B cell (primary cell): ENCODE measurements at places on chromosomes 4 and X.
A peak's percentile ranks its signal among the peaks of the same experiment; 100 is the strongest.

- DNase-seq: no peak
Measured at GRCh38 chr4:26133840-26134239, 187.0 kb upstream of the RBPJ start.

GRCh38 chr4:11698846-11699590, 270.3 kb upstream of the HS3ST1 start:
- no peak for DNase-seq

GRCh38 chr4:12633053-12633651, 851.0 kb downstream of the RAB28 start:
- DNase-seq: peak; percentile 74

- no peak for DNase-seq
Measured at GRCh38 chr4:155607481-155607880, 59.2 kb upstream of the GUCY1A1 start.

DNA sequence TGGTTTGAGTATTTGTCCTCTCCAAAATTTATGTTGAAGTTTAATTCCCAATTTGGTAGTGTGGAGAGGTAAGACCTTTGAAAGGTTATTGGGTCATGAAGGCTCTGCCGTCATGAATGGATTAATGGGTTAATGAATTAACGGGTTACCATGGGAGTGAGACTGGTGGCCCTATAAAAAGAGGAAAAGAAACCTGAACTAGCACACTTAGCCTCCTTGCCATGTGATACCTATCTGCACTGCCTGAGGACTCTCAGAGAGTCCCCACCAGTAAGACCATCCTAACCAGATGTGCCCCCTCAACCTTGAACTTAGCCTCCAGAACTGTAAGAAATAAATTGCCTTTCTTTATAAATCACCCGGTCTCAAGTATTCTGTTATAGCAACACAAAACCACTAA, 39.3 kb downstream of the PAGE1 start:
- DNase-seq: no peak

GRCh38 chrX:7316280-7316679, 168.3 kb upstream of the PUDP start:
- DNase-seq: no peak

- no peak for DNase-seq
Measured at GRCh38 chr4:8706216-8707044, 113.9 kb downstream of the CPZ start.

DNA sequence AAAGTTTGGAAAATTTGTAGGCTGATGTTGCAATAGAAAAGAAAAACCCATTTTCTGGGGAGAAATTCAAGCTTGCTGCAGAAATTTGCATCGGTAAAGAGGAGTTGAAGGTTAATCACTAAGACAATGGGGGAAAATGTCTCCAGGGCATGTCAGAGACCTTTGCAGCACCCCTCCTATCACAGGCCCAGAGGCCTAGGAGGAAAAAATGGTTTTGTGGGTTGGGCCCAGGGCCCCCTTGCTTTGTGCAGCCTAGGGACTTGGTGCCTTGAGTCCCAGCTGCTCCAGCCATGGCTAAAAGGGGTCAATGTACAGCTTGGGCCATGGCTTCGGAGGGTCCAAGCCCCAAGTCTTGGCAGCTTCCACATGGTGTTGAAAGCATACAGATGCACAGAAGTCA, 17.8 kb downstream of the TMSB15A start:
- DNase-seq: no peak

- DNase-seq: no peak
Measured at GRCh38 chrX:13923289-13923688, 106.4 kb upstream of the GPM6B start.

- peak; percentile 56 for DNase-seq
Measured at GRCh38 chr4:2570551-2571222, 34.2 kb downstream of the FAM193A start.

GRCh38 chr4:6529021-6529420, 46.0 kb upstream of the MAN2B2 start:
- no peak for DNase-seq

GRCh38 chr4:83151651-83152050, 37.1 kb upstream of the PLAC8 start:
- no peak for DNase-seq

DNA sequence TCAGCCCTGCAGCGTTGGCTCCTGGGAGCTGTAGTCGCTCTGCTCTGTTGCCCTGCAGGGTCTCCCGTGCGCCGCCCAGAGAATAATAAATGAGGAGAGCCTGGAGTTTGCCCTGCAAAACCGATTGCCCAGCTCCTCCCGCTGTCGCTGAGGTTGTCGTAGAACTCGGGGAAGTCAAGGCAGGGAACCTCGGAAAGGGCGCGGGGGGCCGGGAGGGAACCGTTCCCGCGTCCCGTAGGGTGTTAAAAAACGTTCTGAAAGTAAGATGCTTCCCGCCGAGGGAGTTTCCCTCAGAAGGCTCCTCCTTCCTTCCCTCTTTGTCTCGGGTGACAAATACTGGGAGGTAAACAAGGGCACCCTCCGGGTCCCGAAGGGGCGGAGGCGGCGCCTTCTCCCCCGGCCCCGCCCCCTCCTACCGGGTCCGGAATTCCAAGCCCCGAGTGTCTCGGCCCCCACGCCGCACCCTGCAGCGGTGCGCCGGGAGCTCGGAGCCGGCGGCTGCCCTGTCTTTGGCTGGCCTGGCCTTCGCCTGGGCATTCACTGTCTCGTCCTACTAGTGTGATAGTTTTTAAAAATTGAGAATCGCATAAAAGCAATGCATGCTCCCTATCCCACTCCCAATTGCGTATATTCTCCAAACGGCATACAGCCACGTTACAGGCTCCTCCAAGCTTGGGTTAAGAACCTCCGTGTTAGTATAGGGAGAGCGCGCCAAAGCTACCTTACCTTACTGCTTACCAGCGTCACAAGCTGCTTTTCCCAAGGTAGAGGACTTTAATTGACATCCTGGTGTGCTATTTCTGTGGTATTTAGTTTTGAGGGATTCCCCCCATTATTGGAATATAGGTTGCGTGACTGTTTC, 964 bp upstream of the HMGB2 start:
- DNase-seq: no peak

- DNase-seq: no peak
Measured at GRCh38 chr4:163385466-163385865, 41.8 kb downstream of the NPY5R start.

GRCh38 chr4:19438233-19438632, 813.5 kb upstream of the SLIT2 start:
- no peak for DNase-seq

DNA sequence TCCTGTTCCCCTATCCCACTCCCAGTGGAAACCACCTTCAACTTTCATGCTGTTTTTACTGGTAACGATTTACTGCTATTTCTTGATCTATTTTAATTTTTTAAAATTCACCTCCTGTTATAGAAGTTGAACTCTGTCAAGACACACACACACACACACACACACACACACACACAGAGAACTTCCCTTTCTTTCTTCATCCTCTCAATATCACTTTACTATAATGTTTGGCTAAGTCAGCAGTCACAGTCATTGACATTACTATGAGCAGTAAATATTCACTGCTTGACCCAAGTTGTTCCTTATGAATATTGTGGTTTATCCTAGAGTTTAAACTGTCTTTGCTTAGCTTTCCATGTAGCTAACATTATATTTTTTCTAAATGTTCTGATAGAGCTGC, 24.0 kb upstream of the SGMS2 start:
- DNase-seq: no peak

DNA sequence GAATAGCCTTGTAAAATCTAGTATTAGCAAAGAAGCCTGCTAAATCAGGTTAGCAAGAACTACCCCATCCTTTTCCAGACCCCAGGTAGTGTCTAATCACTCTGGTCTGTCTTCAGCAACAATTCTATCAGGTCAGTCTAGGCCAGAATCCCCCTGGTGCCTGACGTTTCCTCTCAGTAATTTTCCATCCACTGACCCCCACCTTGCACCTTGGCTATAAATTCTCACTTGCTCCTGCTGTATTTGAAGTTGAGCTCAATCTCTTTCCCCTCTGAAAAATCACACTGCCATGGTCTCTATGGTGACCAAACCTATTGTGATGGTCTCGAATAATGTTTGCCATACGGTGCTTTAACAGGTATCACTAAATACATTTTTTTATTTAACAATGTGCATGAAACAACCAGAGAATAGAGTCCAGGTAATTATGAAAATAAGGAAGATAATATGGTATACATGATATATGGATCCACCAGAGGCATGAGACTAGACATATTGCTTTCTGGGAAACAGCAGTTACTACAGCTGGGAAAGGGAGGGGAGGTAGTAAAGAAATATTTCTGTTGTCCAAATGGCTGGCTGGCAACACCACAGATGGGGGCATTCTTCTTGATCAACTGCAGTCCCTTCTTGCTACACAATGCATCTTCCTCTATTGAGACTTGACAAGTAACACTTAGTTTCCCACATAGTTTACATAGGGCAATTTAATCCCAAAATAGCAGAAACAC, 33.8 kb downstream of the CXCL1 start:
- no peak for DNase-seq

GRCh38 chr4:170089274-170089667, 485 bp downstream of the AADAT start:
- peak; percentile 2 for DNase-seq

DNA sequence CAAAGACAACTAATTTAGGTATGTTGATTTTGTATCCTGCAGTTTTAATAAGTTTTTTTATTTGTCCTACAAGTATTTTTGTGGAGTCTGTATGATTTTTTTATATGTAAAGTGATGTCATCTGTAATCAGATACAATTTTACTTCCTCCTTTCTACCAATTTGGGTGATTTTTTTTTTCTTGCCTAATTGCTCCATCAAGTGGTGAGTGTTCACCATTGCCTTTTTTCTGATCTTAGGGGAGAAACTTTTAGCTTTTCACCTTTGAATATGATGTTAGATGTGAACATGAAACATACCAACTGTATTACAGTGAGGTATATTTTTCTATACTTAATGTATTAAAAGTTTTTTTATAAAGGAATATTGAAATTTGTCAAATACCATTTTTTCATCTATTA, 362.3 kb downstream of the PABPC4L start:
- no peak for DNase-seq

DNA sequence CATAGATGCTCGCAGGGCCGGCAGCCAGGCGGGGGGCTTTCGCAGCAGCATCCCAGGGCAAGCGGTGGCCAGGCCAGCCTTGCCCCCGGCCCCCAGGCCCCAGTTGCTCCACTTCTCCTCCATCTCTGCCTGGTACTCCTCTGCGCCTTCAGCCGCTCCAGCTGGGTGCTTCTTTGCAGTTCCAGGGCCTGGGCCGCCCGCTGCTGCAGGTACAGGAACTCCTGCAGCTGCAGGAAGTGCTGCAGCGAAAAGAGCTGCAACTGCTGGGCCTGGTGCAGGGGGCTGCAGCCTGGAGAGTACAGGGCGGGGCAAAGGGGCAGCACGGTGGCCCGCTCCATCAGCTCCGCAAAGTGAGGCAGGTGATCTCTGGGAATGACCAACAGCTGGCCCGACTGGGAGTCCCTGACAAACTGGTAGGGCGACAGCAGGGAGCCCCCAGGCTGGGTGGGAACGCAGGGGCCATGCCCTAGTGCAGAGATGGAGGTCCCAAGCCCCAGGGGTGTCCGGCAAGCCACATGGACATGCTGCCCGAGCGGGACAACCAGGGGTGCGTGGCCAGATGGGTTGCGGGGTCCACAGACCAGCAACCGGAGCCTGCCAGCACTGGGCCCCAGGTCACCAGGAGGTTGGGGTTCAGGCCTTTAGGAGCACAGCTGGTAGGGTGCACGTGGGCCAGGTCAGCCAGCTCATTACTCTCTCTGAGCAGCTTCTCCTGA, 75.9 kb upstream of the UCP1 start:
- DNase-seq: no peak

GRCh38 chrX:150648296-150648940, 44.8 kb upstream of the MTMR1 start:
- no peak for DNase-seq

GRCh38 chr4:152138451-152138850, 377.6 kb upstream of the GATB start:
- DNase-seq: no peak

DNA sequence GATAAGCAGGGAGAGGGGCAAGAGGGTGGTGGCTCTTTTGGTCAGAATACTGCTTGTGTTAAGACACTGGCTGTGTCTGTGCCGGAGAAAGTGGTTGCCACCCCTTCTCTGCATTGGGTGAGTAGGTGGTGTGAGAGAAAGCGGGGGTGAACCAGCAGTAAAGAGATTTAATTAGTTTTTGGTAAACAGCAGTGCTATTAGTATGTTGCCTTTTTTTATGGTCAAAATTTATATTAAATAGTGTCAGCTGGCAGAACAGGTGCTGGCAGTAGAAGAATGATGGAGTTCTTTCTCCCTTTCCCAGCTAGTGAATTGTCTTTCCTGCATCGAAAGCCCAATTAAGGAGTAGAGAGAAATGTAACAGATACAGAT, 181.6 kb downstream of the LARP7 start:
- DNase-seq: no peak

DNA sequence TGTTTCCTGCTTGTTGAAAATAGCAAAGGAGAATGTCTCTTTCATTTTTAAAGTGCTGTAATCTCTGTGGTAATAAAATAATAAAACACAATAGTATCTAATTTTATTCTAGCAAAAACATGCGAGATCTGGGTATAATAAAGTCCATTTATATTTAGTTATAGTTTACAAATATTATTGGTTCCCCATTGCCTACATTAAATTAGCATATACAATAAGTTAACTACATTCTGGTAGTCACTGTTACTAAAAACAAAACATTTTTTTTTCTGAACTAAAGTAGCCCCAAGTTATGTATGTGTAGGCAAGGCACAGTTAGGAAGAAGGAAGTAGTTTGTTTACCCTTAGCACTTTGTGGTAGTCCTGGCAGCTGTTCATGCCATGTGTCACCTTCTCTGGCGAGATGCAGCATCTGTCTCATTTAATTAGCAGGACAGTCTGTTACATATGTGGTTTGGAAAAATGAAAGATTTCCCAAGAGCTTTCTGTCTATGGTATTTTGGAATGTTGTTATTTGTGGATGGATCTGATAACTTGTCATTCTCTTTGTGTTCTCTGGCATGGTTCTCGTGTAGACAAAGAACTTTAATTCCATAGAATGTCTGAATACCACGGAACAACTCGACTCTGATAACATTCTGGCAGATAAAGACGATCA, 231.3 kb upstream of the PITX2 start:
- no peak for DNase-seq

DNA sequence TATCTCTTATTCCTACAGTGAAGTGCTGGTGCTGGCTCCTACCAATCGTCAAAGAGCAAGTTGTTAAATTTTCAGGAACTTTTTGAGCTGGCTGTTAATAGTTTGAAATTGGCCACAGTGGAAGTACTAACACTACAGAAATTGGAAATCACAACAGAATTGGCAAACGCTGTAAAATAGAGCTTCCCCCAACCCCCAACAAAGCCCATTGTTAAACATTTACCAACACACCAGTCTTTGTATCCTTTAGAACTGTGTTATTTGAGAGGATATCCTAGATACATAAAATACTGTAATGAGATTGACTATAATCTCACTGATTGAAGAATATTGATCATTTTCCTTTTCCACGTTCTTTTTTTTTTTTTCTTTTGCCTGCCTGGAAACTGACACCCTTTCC, 37.4 kb downstream of the FAM241A start:
- DNase-seq: no peak

- no peak for DNase-seq
Measured at GRCh38 chrX:38124000-38124399, 96.7 kb downstream of the SRPX start.

DNA sequence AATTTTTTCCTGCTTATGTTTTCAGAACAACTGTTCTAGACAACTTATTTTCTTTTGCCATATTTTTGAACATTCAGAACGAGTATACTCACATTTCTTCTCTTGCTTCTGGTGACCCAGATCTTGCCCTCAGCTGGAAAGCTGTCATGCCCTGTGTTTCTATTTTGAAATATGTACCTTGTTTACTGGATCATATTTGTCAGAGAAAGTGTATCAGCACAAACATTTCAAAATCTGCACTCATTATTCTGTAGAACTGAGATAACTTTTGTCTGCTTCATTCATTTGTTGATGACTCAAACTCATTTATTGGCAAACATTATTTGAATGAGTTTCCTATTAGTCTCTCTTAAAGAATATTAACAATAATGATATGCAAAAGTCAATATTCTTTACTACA, 46.2 kb upstream of the FAM9A start:
- DNase-seq: no peak
